ENCODE measurements at places on chromosomes 16 and 17.

GRCh38 chr17:34420254-34420766, 57.3 kb upstream of the CCL1 start:
- DNase-seq = peak; percentile 9

- no peak for DNase-seq
These were observed 11.3 kb upstream of the CYTH1 start for GRCh38 chr17:78793415-78793814.

- peak; percentile 78 for DNase-seq
These were observed 14.3 kb downstream of the SLC16A3 start for GRCh38 chr17:82242977-82243647.

- DNase-seq = no peak
These were observed 36.0 kb downstream of the ZFP90 start for GRCh38 chr16:68575082-68575481.

DNA sequence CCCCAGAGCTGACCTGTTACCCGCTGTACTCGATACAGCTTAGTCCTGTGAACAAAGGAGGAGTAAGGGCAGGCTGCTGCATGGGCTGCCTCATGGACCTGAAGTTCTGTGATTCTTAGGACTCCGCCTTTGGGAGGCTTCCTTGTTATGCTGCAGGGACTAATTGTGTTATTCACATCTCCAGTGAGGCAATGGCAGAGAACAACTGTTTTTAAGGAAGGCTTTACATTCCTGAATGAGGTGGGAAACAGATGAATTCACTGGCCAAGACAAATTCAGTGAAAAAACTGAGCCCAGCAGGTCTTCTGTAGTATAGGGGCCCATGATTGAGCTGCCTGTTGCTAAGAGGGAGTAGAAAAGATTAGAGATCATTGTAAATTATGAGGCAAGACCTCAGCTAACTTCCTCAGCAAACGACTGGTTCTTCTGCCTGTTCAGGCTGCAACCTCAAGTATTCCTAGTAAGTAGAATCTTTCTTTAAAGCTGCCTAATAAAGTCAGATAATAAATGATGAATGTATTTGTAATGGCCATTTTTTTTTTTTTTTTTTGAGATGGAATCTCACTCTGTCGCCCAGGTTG, 26.3 kb downstream of the ADORA2B start:
- no peak for DNase-seq

DNA sequence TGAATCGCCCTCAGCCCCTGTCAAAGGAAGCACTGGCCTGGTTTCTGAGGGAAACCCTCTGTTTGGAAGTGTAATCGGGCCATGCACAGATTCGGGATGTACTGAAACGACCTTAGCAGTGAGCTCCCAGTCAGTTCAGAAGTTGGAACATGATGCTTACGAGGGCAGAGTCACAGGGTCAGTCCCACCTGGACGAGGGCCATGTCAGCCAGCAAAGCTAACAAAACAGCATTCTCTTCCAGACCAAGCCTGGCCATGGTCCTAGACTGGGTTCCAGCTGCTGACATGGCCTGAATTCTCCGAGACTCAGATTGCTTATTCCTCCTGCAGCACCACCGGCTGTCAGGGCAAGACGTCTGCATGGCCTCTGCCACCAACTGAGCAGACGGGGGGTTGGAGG, 192.2 kb upstream of the WSCD1 start:
- peak; percentile 84 for DNase-seq

GRCh38 chr17:78281249-78281845, 49.9 kb downstream of the TMEM235 start:
- DNase-seq = no peak

DNA sequence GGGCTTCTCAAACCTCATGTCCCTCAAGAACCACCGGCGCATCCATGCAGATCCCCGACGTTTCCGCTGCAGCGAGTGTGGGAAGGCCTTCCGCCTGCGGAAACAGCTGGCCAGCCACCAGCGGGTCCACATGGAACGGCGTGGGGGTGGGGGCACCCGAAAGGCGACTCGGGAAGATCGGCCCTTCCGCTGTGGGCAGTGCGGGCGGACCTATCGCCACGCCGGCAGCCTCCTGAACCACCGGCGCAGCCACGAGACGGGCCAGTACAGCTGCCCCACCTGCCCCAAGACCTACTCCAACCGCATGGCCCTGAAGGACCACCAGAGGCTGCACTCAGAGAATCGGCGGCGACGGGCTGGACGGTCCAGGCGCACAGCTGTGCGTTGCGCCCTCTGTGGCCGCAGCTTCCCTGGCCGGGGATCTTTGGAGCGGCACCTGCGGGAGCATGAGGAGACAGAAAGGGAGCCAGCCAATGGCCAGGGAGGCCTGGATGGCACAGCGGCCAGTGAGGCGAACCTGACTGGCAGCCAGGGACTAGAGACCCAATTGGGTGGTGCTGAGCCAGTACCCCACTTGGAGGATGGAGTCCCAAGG, 5.9 kb downstream of the ZNF646 start:
- DNase-seq = no peak

DNA sequence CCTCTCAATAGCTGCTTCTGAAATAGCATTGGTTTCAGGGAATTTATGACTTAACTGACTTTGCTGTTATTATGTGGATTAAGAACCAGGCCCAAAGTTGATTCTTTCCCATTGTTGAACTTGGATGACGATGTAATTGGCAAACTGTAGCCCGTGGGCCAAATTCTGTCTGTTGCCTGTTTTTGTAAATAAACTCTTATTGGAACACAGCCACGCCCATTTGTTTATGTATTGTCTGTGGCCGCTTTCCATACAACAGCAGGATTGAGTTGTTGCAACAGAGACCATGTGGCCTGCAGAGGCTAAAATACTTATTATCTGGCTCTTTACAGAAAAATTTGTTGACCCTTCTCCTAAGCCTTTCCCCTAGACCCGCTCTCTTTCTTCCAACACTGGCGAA, 31.6 kb downstream of the NTN1 start:
- DNase-seq = no peak

DNA sequence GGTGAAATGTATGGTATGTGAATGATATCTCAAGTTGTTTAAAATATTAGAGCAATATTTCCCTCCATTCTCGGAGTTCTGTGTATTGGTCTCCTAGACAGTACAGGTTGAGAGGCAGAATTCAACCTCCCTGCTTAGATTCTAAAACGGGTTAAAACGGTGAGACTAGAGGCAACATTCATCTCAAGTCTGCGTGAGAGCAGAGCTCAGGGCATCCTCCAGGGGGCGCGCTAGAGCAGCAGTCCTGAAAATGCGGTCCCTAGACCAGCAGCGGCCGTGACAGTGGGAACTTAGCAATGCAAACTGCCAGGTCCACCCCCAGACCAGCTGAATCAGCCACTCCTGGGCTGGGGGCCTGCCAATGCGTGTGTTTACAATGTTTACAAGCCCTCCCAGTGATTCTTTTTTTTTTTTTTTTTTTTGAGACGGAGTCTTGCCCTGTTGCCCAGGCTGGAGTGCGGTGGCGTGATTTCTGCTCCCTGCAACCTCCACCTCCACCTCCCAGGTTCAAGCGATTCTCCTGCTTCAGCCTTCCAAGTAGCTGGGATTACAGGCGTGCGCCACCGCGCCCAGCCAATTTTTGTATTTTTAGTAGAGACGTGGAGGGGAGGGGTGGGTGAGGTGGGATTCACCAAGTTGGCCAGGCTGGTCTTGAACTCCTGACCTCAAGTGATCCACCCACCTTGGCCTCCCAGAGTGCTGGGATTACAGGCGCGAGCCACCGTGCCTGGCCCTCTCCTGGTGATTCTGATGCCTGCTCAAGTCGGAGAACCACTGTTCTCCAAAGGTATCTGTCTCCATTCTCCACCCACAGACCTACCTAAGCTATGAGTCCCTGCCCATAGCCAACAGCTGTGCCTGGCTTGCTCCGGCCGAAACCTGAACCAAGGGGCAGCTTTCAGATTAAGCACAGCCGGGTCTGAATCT, 24.2 kb downstream of the KLHL36 start:
- peak; percentile 2 for DNase-seq

DNA sequence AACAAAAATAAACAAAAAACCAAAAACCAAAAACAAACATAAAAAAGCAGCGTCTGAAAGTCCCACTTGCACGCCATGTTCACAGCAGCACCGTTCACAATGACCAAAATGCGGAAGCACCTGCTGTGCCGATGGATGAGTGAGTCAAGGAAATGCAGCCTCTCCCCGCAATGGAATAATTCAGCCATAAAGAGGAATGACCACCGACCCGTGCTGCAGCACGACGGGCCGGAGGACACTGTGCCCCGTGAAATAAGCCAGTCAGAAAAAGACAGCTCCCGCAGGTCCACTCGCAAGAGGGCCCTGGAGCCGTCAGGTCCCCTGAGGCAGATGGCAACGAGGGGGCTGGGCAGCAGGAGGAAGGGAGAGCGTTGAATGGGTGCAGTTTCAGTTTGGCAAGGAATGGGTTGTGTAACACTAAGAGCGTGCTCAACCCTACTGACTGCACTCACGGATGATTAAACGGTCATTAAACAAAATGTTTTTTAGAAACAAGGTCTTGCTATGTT, 5.1 kb downstream of the CLCN7 start:
- no peak for DNase-seq

GRCh38 chr16:10578474-10579316, 1.7 kb downstream of the EMP2 start:
- no peak for DNase-seq

DNA sequence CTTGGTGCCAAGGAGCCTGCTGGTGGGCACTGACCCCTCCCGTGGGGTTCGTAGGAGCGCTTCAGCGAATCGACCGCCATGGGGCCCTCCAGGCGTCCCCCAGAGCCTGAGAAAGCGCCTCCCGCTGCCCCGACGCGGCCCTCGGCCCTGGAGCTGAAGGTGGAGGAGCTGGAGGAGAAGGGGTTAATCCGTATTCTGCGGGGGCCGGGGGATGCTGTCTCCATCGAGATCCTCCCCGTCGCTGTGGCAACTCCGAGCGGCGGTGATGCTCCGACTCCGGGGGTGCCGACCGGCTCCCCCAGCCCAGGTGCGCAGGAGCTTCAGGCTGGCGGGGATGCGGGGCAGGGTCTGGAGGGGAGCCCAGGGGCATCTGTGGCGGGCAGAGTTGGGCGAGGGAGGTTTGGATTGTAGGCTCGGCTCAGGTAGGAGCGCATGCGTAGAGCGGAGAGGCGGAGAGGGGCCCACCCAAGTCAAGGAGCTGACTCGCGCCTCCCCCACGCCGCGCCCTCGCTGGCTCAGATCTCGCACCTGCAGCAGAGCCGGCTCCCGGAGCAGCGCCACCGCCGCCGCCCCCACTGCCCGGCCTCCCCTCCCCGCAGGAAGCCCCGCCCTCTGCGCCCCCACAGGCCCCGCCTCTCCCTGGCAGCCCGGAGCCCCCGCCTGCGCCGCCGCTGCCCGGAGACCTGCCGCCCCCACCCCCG, 19.8 kb downstream of the FMNL1 start:
- no peak for DNase-seq

DNA sequence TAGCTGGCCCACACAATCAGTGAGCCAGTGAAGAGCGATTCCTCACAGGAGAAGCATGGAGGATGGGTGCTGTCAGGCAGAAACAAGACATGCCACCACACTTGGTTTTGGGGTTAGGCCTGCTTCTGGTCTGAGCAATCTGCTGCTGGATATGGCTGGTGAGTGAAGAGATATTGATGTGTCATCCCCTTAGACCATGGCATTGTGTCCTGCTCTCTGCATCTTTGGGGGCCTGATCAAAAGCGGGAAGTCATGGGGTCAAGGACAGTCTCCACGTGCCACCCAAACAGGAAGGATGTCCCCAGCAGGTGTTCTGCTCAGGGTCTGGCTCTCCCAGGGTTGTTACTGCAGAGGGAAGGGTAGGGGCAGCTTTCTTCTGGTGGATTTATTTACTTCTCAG, 140.7 kb downstream of the PRKCB start:
- no peak for DNase-seq

GRCh38 chr17:64091571-64091970, 38.4 kb downstream of the ERN1 start:
- no peak for DNase-seq

Data from hippocampal formation (tissue), 2 donors.